ENCODE measurements at places on chromosomes 4 and X.

DNA sequence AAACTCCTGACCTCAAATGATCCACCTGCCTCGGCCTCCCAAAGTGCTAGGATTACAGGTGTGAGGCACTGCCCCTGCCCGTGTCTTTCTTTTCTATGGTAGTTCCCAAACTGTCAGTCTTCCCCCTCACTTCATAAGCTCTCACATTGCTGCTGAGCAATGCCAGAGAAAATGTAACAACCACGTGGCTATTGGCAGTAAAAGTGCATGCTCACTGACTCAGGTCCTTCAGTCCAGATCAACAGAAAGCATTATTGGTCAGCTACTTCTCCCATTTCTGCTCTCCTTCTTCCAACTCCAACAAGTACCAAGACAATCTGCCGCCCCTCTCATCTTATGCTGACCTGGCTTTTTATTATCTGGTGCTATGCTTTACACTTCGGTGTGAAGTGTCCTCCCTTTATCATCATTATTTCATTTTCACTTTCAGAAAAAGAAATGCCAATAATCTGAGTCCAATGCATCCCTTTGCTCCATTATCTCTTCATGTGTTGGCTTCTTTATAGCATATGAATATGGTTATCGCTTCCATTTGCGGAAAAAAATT, 133.8 kb upstream of the UGT8 start:
- no peak for DNase-seq

- DNase-seq, result no peak
Observed at GRCh38 chr4:84563002-84563401, 19.9 kb upstream of the CDS1 start.

DNA sequence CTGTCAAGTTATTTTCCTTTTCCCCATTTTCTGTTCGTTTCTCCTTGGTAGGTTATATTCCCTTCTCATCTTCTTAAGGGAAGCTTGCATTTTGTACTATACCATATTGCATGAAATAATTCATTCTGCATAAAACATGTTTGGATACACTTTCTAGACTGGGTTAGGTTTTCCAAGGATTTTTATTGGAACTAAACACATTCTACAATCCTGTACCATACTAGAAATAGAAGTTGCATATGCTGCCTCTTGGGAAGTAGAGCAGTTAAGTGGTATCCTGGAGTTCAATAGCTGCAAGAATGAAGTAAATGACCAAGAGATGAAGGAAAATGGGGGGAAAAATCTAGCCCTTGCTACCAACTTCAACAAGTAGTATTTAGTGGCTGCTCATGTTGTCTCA, 393.7 kb upstream of the SLIT2 start:
- DNase-seq, result no peak

- DNase-seq, result no peak
Observed at GRCh38 chr4:6671648-6672047, 22.0 kb upstream of the S100P start.

DNA sequence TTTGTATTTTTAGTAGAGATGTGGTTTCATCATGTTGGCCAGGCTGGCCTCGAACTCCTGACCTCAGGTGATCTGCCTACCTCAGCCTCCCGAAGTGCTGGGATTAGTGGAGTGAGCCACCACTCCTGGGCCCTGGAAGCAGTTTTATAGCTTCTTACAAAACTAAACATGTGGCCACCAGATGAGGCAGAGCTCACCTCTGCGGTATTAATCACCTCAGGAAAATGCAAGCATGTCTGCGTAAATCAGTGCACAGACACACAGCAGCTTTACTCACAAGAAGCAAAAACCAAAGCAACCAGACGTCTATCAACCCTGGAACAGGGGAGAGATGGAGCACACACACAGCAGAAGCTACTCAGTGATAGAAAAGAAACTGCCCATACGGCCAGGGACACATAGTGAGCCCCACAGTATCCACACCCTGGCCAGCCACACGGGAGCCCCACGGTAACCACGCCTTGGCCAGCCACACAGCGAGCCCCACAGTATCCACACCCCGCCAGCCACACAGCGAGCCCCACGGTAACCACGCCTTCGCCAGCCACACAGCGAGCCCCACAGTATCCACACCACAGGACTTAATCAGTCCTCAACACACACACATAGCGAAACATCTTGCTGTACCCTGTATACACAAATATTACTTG, 30.2 kb downstream of the PPP2R3B start:
- no peak for DNase-seq

All from CD8-positive, alpha-beta T cell (primary cell).